Stimulated activated CD8-positive, alpha-beta memory T cell treated with anti-CD3 and anti-CD28 coated beads, Interleukin-7, amount 100 ng/mL, for 1 hour (primary cell): ENCODE measurements at places on chromosomes 1 and 21.

GRCh38 chr1:119594376-119594775 lies 53.7 kb downstream of the ZNF697 start:
- no peak for DNase-seq

- no peak for DNase-seq
Measured at GRCh38 chr1:95744731-95745130, 510.7 kb downstream of the RWDD3 start.

- no peak for DNase-seq
Measured at GRCh38 chr1:15308135-15308534, 61.1 kb downstream of the FHAD1 start.

DNA sequence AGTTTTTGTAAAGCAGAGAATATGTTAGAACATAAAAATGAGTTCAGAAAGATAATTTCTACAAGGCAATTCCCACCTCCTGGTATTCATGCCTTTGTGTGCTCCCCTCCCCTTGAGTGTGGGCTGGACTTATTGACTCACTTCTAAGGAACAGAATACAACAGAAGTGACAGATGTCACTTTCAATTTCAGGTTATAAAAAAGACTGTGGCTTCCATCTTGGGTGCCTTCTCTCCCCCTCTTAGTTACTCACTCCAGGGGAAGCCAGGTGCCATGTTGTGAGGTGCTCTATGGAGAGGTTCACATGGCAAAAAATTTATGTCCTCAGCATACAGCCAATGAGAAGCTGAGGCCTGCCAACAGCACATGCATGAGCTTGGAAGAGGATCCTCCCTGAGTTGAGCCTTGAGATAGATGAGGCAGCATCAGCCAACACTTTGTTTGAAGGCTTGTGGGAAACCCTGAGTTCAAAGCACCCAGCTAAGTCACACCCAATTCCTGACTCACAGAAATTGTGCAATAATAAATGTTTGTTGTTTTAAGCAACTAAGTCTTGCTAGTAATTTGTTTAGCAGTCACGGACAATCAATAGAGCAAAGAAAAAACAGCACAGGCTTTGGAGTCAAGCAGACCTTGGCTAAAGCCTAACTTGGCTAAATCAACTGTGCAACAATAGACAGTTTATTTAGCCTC lies 73.5 kb upstream of the NGF start:
- DNase-seq = no peak

- DNase-seq = no peak
Measured at GRCh38 chr1:43098200-43098599, 73.9 kb downstream of the EBNA1BP2 start.

- no peak for DNase-seq
Measured at GRCh38 chr1:230822092-230822581, 46.2 kb downstream of the C1orf198 start.

DNA sequence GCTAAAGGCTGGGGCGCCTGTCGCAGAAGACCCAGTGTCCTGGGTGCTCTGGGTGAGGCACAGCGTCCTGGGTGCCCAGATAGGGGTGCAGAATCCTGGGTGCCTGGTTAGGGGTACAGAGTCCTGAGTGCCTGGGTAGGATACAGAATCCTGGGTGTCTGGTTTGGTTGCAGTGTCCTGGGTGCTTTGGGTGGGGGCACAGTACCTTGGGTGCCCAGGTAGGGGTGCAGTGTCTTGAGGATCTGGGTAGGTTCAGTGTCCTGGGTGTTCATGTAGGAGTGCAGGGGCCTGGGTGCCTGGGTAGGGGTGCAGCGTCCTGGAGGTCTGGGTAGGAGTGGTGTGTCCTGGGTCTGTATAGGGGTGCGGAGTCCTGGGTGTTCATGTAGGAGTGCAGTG lies 178.7 kb downstream of the CAMTA1 start:
- DNase-seq = no peak

- no peak for DNase-seq
Measured at GRCh38 chr1:81547261-81547911, 253.3 kb upstream of the ADGRL2 start.

DNA sequence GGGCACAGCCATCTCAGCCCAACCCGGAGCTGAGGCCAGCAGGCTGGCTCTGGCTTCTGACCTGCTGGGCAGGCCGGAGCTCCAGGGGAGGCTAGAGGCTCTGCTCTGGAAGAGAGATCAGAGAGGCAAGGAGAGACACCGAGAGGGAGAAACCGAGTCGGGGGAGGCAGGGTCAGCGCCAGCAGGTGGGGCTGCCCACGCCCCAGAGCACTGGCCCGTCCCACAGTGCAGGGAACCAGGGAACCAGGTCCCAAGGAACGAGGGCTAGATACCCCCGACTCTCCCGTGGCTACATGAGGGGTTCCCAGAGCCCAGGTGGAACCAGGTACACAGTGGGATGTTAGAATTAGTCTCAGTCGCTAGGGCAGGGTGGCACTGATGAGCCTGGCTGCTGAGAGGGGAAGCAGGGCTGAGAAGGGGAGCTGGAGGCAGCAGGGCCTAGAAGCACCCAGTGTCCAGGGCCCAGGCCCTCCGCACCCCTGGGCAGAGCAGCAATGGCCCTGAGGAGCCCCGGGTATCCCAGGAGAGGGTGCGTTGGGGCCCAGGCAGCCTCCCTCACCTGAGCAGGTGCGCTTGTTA lies 2.1 kb downstream of the MASP2 start:
- no peak for DNase-seq

GRCh38 chr1:15691434-15692032 lies 7.4 kb downstream of the PLEKHM2 start:
- DNase-seq = no peak

GRCh38 chr1:91993256-91993655 lies 36.5 kb upstream of the EPHX4 start:
- DNase-seq = no peak

GRCh38 chr1:164695956-164696665 lies 137.1 kb downstream of the PBX1 start:
- DNase-seq = no peak

DNA sequence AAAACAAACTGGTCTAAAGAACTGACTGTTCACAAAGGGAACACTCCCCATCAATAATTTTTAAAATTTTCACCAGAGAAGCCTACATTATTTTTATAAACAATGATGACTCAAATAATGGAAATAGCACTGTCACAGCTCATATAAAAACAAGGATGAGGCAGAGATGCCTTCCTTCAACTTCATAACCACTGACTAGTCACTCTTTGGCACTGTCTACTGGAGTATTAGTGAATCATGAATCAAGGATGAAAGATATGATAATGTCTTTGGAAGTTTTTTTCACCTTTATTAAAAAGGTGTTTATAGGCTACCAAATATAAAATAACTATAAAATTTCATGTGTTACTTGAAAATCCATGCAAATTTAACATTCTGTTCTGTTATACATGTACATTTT lies 316.9 kb downstream of the VAV3 start:
- DNase-seq = no peak
